ENCODE measurements at places on chromosomes 7 and 10. TPM values are rescaled to one million over a fixed set of nuclear protein-coding genes. Genes with fewer than 3 reads are reported as not detected.

The KNDC1 gene
- total RNA-seq = 1.4 TPM

The GDF2 gene
- not detected for total RNA-seq

The H2BK1 gene
- not detected for total RNA-seq

The TET1 gene
- 0.72 TPM for total RNA-seq

The TUBAL3 gene
- 0.19 TPM for total RNA-seq

The TMEM270 gene
- total RNA-seq = not detected

The GPC2 gene
- 0.84 TPM for total RNA-seq

The CCDC136 gene
- 2.2 TPM for total RNA-seq

The PRTFDC1 gene
- 18.4 TPM for total RNA-seq

The TFR2 gene
- total RNA-seq = 2.4 TPM

The WNT8B gene
- not detected for total RNA-seq

The SFRP5 gene
- total RNA-seq = 1.8 TPM

The BMPER gene
- 5.1 TPM for total RNA-seq

The MYOF gene
- 183 TPM for total RNA-seq

The SPACDR gene
- 0.65 TPM for total RNA-seq

The CFTR gene
- total RNA-seq = not detected

The RET gene
- 0.83 TPM for total RNA-seq

All from A549 treated with GW870086 at 1 μM for 4 hours (cell line).